Stimulated activated CD8-positive, alpha-beta memory T cell treated with anti-CD3 and anti-CD28 coated beads, Interleukin-4, amount 100 ng/mL, for 1 hour (primary cell): ENCODE measurements at places on chromosomes 1 and 21.
A peak's percentile ranks its signal among the peaks of the same experiment; 100 is the strongest.

DNA sequence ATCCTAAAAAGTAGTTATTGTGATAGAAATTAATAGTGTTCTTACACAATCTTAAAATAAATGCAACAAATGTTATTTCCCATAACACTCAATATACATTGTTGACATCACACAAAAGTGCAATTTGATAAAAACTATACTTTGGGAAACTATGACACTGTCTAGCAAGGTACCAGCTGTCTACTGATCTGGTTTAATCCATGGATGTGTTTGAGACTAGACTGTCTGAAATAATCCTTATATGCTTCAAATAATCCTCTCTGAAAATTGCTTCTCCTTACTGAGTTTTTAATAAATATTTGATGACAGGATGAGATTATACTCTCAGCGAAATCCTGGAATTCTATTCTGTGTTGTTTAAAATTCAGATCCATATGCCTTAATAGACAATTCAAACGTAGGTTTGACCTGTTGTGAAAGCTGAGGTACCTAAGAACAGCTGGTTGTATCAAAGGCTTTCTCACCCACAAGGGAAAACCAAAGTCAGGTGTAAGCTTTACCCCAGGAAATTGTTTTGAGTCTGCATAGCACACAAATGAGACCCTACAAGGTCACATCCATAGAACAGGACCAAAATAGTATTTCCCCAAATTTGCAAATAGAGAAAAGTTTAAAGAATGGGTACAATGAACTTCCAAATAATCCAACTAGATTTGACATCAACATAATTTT is 8.8 kb upstream of the GFI1 start:
- no peak for DNase-seq

GRCh38 chr21:44805226-44805625 is 3.6 kb upstream of the UBE2G2 start:
- no peak for DNase-seq

DNA sequence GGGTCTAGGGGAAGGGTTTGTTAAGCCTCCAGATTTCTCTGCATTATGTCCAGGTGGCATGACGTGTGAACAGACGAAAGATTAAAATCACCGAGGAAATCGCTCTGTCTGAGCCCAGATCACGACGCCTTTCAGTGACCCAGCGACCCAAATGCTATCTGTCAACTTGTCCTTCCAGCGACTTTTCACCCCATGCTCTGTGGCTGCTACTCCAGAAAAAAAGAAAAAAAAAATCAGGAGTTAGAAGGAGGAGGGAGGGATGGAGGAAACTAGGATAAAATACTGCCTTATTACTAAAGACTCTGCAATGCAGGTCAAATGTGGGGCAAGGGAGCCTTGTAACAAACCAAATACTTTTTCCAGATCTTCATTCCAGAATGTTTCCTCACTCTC is 352.0 kb downstream of the NUF2 start:
- DNase-seq = no peak

GRCh38 chr1:14233510-14233909 is 365.0 kb upstream of the KAZN start:
- no peak for DNase-seq

DNA sequence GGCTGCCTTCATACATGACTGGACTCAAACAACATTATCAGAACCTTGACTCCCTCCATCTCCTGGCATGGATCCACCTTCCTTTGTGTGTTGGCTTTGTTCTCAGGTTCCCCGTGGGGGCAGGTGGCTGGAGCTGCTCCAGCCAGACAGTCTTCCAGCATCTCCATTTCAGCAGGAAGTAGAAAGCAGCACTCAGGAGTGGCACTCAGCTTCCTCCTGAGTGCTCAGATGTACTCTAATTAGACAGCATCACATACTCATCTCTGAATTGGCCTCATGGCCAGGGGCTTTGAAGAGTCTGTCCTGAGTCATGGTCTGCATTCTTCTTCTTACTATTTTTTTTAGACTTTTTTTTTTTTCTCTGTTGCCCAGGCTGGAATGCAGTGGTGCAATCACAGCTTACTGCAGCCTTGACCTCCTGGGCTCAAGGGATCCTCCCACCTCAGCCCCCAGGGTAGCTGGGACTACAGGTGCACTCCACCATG is 27.9 kb downstream of the OVAAL start:
- no peak for DNase-seq

- DNase-seq = no peak
Observed at GRCh38 chr1:200405264-200405663, 4.6 kb downstream of the ZNF281 start.

GRCh38 chr1:145908653-145909052 is 1.2 kb downstream of the ITGA10 start:
- no peak for DNase-seq

DNA sequence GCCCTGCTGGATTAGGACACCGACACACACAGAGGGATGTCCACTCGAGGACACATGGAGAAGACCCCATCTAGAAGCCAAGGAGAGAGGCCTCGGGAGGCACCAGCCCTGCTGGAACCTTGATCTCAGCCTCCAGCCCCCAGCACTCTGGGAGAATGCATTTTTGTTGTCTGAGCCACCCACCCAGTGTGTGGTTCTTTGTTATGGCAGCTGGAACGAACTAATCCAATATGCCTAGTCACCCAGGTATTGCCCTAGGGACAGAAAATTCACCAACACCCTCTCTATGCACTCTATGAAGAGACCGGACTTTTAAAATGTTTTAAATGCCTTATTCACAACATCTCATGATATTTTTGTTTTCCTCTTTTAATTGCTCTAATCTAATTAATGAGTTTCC is 117.4 kb downstream of the CRYAA start:
- DNase-seq = no peak

GRCh38 chr1:14413819-14414490 is 184.5 kb upstream of the KAZN start:
- no peak for DNase-seq

DNA sequence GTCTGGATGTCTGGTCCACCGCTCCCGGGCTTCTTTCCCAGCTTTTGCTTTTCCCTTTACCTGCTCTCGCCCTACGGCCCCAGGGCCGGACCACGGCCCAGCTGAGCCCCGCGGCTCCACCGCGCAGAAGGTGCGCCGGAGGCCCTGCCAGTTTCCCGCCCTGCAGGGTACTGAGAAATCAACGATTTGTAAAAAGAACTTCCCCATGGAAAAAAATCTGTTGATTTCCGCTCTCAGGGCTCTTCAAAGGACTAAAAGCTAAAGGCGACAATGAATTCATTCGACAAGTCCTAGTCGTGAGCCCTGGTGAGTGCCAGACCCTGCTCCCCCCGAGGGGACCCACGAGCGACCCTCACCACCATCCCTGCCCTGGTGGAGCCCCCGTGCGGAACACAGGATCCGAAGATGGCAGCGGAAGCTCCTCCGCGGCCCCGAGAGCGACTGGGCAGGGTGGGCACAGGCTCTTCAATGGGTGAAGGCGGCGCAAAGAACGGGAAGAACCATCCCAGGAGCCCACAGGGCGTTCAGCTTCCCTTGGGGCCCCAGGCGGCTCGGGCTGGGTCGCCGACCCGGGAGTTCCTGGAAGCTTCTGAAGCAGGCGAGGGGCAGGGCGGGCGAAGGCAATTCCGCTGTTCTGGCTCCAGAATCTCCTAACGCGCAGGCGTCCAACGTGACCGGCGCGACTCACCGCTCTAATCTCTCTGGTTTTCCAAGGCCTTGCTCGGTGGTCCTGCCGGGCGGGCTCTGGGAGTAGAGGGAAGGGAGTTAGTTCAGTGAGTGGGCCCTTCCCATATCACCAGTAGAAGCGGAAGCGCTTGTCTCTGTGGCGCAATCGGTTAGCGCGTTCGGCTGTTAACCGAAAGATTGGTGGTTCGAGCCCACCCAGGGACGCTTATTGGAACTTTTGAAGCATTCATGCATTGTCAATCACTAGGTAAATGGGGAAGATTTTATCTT is 6.6 kb upstream of the RNU1-2 start:
- DNase-seq = peak; percentile 37

DNA sequence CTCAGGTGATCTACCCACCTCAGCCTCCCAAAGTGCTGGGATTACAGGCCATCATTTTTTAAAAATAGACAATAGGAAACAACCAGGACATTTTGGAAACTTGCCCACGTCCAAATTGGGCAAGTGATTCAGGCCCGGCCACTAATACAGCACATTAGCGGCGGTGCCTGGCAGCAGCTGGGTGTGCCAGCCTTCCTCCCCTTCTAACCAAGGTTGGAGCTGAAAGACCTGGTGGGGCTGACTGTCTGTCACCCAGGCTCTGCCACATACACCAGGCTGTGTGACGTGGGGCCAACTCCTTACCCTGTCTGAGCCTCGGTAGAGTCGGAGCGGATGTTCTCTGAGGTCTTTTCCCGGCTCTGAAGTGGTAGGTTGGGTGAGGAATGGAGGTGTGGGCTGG is 29.6 kb upstream of the TMEM51 start:
- DNase-seq = no peak

GRCh38 chr1:234373959-234374254 is 651 bp downstream of the COA6 start:
- no peak for DNase-seq

DNA sequence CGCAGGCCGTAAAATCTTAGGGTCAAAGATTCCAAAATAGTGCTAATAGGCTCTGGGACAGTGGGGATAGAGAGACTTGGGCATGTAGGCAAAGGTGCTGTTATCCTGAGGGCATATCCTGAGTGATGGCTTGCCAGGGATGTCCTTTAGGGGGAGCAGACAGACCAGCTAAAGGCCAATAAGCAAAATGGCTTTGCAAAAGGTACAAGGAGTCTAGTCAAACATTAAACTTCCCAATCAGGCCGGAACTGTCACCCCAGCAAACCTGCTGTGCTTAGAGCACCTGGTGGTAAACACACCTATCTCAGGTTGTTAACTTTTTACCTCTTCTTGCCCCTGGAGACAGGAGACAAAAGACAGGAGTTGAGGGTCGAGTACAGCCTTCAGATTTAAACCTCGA is 49.1 kb downstream of the TRABD2B start:
- DNase-seq = no peak
